ENCODE measurements at places on chromosomes 3 and 15. TPM values are rescaled to one million over a fixed set of nuclear protein-coding genes. Genes with fewer than 3 reads are reported as not detected.
A peak's percentile ranks its signal among the peaks of the same experiment; 100 is the strongest.

DNA sequence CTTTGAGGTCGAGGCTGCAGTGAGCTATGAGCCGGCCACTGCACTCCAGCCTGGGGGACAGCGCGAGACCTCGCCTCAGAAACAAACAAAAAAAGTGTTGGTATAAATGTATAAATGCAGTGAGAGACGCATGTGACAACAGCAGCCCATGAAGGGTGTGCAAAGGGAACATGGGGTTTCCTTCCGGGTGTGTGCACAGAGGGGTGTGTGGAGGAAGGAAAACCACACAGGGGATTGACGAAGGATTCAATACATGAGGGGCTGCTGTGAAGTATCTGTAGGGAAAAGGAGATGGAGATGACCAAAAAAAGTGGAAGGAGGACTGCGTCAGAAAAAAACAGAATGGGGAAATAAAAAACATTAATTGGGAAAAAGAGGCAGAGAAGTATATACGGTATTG, 1.1 kb downstream of the MTFMT start:
- DNase-seq, result no peak

DNA sequence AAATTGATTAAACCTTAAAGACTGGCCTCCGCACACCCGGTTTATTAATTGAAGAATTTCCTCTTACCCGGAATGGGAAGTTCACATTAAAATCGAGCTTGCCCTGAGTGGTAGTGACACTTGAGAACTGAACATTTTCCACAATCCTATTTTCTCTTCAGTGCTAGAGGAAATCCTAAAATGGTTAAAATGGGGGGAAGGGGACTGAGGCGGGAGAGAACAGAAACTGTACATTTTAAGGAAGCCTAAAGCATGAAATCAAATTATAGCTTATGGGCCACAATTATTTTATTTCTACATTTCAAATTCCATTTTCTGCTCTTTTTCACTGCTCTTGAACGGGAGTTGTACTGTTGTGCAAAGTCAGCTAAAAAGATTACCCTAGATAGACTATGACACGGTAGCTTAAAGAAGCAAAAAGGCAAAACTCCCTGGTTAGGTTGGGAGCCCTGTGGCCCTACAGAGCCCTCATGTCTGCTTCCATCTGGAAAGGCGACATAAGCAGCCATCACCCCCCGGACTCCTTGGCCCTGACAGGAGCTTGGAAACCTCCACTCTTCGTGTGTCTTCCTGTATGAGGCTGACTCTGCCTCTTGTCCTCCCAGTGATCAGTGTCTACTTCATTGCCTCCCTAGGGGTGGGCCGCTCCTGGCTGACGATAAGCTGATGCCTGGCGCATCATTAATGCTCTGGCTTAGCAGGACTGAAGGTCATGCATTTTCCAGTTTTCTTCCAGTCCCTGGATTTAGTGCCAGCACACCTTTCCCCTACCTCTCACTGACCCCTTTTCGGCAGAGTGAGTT, 79.3 kb downstream of the EEFSEC start:
- DNase-seq, result no peak

DNA sequence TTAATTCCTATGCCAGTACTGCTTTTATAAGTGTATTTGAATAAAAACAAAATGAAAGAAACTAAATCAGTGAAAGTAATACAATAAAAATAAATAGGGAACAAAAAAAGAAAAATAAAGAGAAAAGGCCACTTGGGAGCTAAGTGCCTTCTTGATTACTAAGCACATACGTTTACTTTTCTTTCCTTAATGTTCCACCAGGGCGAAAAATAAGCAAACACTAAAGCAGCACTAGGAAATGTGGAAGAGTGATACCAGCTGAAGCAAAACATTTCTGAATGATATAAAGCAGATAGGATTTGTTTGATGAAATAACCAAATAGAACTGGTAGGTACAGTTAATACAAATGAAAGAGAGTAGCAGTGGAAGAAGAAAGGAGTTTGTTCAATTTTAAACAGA, 132.8 kb upstream of the ZPLD1 start:
- no peak for DNase-seq

- no peak for DNase-seq
These were observed 79.5 kb upstream of the UMPS start for GRCh38 chr3:124650798-124651197.

GRCh38 chr3:65884071-65884470, 154.6 kb downstream of the MAGI1 start:
- no peak for DNase-seq

DNA sequence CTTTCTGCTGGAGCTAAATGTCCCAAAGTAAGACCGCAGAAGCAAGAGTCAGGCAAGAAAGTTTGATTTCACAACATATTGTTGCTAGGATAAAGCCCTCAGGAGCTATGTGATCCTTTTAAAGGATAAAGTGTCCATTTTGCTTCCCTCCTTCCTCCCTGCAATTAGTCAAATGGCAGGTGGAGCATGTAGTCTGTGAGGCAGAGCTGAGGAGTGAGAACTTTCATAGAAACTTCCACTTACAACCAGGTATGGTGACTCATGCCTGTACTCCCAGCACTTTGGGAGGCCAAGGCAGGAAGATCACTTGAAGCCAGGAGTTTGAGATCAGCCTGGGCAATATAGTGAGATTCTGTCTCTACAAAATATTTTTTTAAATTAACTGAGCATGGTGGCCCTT, 25.2 kb upstream of the RHCG start:
- DNase-seq, result no peak

DNA sequence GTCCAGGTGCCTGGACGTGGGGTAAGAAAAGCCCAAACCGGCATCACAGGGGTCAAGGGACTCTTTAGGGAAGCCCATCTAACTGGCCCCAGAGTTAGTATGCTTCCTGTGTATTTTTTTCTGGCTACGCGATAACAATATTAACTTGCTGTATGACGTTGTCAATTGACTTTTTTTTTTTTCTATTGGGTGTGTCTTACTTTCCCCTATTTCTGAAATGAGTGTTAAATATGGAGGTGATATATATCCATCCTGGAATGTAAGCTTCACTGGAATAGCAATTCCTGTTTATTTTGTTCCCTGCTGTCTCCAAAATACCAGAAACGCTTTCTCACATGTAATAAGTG, 598 bp upstream of the GMNC start:
- no peak for DNase-seq

DNA sequence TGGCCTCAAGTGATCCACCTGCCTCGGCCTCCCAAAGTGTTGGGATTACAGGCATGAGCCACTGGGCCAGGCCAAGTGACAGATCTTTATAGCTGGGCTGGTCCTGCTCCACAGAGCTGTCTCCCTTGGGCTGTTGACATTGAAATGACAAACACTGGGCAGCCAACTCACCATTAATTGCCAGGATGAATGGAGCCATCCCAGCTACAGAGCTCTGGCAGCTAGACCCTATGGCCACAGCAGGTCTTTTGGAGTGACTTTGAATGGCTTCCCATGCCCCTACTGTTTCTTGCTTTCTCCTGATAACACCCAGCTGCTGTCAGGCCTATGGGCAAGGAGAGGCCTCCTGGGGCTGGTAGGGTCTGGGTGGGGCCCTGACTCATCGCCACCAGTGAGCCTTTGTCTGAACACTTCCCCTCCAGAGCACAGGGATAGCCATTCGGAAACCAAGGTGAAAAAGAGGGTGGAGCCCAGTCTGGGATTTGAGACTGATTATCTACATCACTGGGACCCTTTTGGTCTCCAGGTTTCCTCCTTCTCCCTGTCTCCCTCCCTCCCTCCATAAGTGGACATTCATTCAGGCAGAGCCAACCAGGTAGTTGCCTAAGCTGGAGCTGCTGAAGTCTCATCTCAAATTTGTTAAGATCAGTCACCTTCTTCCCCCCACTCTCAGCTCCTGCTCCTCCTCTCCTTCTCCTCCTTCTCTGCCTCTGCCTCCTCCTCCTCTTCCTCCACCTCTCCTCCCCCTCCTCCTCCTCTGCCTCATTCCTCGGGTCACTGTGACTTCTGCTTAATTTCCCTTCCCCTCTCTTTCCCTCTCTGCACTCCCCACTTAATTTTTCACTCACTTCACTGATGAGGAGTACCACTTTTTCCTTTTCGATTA, 34.0 kb downstream of the BHLHE40 start:
- peak; percentile 81 for DNase-seq

DNA sequence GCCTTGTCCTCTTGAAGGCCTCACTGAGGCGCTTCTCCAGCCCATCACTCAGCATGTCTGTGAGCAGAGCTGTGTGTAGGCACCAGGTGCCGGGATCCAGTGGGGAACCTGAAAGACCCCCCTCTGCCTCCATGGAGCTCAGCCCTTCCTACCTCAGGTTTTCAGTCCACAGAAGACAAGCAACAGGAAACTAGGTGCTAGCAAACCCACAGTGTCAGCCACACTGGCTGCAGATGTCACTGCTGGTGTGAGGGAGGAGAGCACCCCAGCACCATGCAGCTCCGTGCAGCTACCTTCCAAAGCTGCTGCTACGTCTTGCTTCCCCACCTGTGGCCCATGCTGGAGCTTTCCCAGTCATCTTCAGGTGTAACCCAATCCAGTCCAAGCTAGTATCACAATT, 17.9 kb downstream of the PSTPIP1 start:
- no peak for DNase-seq

- DNase-seq, result no peak
These were observed 885 bp downstream of the EFCC1 start for GRCh38 chr3:129001806-129002572.

GRCh38 chr3:88167173-88167572, 17.4 kb downstream of the C3orf38 start:
- no peak for DNase-seq

DNA sequence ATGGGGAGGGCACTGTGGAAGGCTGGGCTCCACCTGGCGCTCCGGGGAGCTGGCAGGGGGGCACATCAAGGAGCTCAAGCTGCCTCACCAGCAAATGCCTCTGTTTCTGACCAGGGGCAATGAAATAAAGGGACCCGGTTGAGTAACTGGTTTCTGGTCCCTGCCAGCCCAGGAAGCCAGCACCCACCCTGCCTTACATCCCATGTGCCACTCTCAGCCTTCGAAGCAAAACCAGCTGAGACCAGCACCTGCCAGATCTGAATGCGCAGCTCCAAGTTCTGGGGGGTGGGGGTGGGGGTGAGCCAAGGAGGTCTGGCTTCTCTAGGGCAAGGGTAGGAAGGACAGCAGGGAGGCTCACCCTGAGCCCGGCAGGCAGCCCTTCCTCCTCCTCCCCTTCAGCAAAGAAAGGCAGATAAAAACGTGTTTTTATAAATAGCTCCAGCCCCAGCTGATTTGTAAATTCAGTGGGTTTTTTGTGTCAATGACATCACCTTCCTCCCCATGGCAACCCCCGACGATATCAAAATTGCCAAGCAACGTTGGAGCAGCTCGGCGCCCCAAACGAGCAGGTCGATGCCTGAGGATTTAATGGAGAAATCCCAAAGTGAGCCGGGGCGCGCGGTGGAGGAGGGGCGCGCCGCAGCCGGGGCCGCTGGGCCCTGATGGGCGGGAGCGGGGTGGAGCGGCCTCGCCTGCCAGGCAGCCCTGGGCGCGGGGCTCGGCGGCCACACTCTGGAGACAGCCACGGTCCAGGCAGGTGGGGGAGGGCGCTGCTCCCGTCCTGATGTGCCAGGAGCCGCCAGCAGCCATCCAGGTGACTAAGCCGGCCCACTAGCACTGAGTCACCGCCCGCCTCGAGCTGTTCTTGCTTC, at the start of gene PAK6:
Gene PAK6, plus strand, starts transcription at position 532 of the 872 bp plus-strand sequence. CDS start 25,723 bp downstream, outside the sequence.
- DNase-seq, result no peak

DNA sequence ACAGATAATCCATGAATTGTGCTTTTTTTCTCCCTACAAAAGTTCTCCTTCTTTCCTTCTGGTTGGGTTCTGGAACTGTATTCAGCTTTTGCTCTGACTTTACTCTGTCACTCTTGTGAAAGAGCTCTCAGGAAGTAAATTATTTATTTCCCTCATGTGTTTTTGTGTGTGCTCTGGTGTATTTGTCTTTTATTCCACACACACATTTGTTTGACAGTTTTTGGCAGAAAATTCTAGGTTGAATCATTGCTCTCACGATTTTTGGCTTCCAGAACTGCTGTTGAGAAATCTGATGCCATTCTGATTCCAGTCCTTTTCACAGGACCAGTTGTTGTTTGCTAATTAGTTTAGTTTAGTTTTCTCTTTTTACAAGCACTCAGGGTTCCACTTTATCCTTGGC, 172.8 kb downstream of the PLCH1 start:
- no peak for DNase-seq

- DNase-seq, result no peak
These were observed 46.9 kb upstream of the NEDD4 start for GRCh38 chr15:56040081-56041035.

GRCh38 chr3:19213603-19214220, 65.4 kb downstream of the KCNH8 start:
- DNase-seq, result peak; percentile 58

DNA sequence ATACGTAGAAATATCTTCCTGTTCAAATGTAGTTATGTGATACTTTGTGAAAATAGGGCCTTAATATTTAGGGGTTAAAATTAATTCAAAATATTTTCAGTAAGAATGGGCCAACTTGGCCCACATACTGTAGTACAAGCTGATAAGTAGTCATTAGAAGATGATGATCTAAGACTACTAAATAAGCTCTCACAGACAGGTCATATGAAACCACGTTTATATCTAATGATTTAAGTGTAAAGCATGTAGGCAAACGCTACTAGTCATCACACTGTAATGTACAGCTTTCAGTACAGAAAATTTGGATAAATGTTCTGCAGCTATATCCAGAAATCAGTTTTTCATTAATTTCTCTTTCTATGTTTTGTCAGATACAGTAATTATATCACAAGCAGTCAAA, 228.6 kb downstream of the UBE2E2 start:
- no peak for DNase-seq

- no peak for DNase-seq
These were observed 9.3 kb downstream of the EOGT start for GRCh38 chr3:69004138-69004537.

GRCh38 chr3:138148503-138148902, 16.3 kb upstream of the A4GNT start:
- DNase-seq, result no peak

- DNase-seq, result no peak
These were observed 61.7 kb downstream of the FNDC3B start for GRCh38 chr3:172101107-172101506.

Gene MNS1
- 1.3 TPM for polyA plus RNA-seq

Gene CYP8B1
- polyA plus RNA-seq, result not detected

Gene SLC12A1
- 0.02 TPM for polyA plus RNA-seq

Gene CA12
- 0.02 TPM for polyA plus RNA-seq

Gene GOLGA6L4
- 1.2 TPM for polyA plus RNA-seq

Gene MCF2L2
- polyA plus RNA-seq, result 0.61 TPM

Gene PARP9
- 24.0 TPM for polyA plus RNA-seq

Gene DOCK3
- polyA plus RNA-seq, result 0.37 TPM

Gene ISL2
- 0.22 TPM for polyA plus RNA-seq

Gene CRABP1
- 6.3 TPM for polyA plus RNA-seq

Gene WDR49
- polyA plus RNA-seq, result 0.04 TPM

Data from spleen (tissue), 13 donors.